ENCODE measurements at places on chromosomes 5 and 9. TPM values are rescaled to one million over a fixed set of nuclear protein-coding genes. Genes with fewer than 3 reads are reported as not detected.
A peak's percentile ranks its signal among the peaks of the same experiment; 100 is the strongest.

Gene EGFL7
- total RNA-seq, result 62.2 TPM

Gene ARHGEF39
- 6.4 TPM for total RNA-seq

Gene IGFBPL1
- 6.3 TPM for total RNA-seq

Gene GGTA1
- 8.4 TPM for total RNA-seq

Gene JAKMIP2
- 1.8 TPM for total RNA-seq

Gene ANKRD34B
- total RNA-seq, result not detected

Gene NR2F1
- total RNA-seq, result 162 TPM

Gene NINJ1
- 75.6 TPM for total RNA-seq

Gene AGTPBP1
- 12.2 TPM for total RNA-seq

Gene FCHO2
- 43.2 TPM for total RNA-seq

Gene FBLL1
- total RNA-seq, result 0.23 TPM

Gene OBP2B
- not detected for total RNA-seq

DNA sequence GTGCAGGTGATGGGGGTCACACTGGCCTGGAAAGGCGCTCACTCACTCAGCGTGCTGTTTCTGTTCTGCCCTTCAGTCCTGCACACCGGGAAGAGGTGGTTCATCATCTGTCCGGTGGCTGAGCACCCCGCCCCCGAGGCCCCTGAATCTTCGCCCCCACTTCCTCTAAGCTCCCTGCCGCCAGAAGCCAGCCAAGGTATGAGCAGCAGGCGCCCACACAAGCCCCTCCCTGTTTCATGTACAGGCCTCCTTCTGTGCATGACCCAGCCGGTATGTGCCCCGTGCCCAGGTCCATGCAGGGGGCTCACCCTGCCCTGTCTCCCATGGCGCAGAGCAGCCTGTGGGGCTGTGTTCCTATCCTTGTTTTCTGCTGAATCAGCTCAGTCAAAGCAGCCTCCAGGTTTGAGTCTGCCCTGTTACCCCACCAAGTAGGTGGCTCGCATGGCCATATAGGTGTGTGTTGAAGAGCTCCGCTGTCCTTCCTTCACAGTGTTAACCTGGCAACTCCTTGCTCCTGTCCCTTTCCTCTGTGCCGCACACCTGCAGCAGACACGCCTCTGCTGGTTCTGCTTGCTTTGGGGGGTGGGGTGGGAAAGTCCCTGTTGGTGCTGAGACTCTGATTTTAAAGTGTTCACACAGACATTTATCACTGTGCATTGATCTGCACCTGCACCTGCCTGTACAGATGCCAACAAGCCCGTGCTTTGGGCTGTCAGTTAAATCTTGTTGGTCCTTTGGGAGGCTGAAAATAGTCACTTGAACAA is 84.8 kb downstream of the WNK2 start:
- DNase-seq, result peak; percentile 28

DNA sequence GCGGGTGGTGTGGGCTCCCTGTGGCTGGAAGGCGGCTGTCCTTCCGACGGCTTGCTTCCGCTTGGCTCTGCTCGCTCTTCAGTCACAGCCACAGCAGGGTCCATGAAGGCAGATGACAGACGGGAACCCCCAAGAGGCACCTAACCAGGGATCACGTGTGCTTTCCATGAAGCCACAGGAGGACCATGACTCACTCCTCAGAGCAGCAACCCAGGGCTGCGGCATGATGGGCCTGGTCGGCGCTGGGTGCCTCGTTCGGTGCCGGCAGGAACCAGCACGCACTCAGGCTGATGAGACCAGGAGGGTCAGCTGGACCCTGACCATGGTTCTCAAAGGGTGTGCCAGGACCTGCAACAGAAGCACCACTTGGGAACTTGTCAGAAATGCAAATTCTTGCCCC is 32.8 kb upstream of the MED10 start:
- no peak for DNase-seq

DNA sequence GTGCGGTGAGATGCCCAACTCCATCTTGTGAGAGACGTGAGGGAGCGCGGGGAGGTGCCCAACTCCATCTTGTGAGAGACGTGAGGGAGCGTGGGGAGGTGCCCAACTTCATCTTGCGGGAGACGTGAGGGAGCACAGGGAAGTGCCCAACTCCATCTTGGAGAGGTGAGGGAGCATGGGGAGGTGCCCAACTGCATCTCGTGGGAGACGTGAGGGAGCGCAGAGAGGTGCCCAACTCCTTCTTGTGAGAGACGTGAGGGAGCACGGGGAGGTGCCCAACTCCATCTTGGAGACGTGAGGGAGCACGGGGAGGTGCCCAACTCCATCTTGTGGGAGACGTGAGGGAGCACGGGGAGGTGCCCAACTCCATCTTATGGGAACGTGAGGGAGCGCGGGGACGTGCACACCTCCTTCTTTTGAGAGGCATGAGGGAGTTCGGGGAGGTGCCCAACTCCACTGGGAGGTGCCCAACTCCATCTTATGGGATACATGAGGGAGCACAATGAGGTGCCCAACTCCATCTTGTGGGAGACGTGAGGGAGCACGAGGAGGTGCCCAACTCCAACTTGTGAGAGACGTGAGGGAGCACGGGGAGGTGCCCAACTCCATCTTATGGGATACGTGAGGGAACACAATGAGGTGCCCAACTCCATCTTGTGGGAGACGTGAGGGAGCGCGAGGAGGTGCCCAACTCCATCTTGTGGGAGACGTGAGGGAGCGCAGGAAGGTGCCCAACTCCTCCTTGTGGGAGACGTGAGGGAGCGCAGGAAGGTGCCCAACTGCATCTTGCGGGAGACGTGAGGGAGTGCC is 235.4 kb downstream of the CACNA1B start:
- no peak for DNase-seq

GRCh38 chr9:34563262-34563661 is 26.3 kb downstream of the CNTFR start:
- no peak for DNase-seq

DNA sequence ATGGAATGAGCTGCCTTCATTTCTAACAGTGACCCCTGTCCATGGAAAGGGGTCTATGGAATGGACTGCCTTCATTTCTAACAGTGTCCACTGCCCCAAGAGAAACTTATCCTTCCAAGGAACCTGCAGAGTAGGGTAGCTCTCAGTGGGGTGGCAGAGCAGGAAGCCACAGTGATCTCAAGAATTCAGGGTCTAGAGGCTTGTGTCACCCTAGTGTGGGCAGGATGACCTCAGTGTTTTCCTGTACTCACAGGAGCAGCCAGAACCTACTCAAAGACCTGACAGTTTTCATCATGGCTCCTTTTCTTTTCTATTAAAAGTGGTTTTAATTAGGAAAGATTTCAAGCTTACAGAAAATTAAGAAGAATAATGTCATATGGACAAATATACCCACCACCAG is 27.5 kb downstream of the SEC61B start:
- no peak for DNase-seq

DNA sequence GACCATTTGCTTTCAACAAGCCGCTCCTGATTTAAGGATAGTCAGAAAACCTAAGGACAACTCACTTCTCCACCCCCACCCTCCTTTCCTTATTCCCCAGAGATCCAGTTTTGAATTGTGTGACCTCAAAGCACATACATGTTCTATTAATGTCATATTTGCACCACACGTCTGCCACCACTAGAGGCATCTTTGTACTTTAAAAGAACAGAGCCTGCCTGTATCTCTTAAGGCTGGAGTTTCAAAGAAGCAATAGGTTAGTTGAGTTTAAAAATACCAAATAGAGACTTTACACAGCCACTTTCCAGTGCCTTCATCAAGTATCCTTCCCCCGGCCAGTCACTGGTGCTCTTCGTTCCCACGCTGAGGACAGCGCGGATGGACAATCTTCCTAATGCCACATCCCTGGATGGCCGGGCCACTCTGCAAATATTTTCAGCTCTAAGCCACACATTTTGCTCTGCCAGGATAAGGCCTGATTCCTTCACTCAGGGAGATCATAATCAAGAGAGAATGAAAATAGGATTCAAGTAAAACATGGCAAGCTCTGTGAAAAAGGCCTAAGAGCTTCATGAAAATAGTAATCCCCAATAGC is 146.3 kb downstream of the SNCAIP start:
- DNase-seq, result no peak

GRCh38 chr5:12704955-12705354 is 800.7 kb upstream of the CTNND2 start:
- DNase-seq, result no peak

GRCh38 chr9:111516061-111516465 is 8.9 kb upstream of the ZNF483 start:
- DNase-seq, result no peak

GRCh38 chr5:133779828-133780475 is 167.6 kb upstream of the FSTL4 start:
- no peak for DNase-seq

GRCh38 chr9:135087899-135088347 is 455 bp downstream of the OLFM1 start:
- no peak for DNase-seq

GRCh38 chr5:150358261-150359095 is 981 bp downstream of the TCOF1 start:
- DNase-seq, result no peak

- no peak for DNase-seq
Observed at GRCh38 chr9:136847088-136847825, 2.0 kb upstream of the PHPT1 start.

- DNase-seq, result no peak
Observed at GRCh38 chr5:104171958-104172690, 609.5 kb upstream of the NUDT12 start.

- no peak for DNase-seq
Observed at GRCh38 chr5:32308946-32309345, 3.8 kb downstream of the MTMR12 start.

DNA sequence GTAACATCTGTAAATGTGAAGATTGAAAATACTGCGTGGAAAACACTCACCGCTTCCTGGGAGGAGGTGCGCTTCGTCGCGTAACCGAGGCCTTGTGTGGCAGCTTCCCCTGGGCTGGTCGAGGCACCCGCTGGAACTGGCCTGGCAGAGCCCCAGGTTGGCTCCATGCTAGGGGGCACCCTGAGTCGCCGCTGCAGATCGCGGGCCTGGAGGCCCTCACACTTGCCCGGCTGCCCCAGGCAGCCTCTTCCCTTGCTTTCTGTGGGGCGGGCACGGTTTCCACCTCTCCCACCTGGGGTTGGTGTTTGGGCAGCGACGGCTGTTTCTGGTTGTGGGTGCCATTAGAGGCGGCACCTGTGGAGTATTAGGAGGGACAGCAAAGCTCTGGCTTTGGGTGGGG is 852 bp downstream of the ZNF354C start:
- no peak for DNase-seq

- no peak for DNase-seq
Observed at GRCh38 chr5:110851357-110851756, 112.5 kb downstream of the SLC25A46 start.

- DNase-seq, result no peak
Observed at GRCh38 chr5:89908876-89909275, 500.7 kb downstream of the CETN3 start.

DNA sequence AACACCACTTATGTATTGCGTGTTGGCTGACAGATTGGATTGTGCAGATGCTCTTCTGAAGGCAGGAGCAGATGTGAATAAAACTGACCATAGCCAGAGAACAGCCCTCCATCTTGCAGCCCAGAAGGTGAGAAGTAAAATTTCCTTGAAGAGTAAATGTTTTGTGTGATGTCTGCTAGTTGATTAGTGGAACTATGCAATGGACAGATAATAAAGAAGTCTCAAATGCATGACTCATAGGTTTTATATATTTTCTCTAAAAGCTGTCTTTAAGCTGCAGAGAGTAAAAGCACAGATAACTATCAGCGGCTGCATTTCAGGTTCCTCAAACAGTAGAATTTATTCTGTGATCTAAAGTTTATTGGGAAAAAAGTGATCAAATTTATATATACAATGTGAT is 27.4 kb downstream of the INVS start:
- no peak for DNase-seq

- DNase-seq, result no peak
Observed at GRCh38 chr5:140223567-140223966, 48.6 kb downstream of the CYSTM1 start.

- no peak for DNase-seq
Observed at GRCh38 chr5:116750631-116751580, 176.3 kb upstream of the SEMA6A start.

- DNase-seq, result no peak
Observed at GRCh38 chr5:35887321-35888100, 30.8 kb downstream of the IL7R start.

DNA sequence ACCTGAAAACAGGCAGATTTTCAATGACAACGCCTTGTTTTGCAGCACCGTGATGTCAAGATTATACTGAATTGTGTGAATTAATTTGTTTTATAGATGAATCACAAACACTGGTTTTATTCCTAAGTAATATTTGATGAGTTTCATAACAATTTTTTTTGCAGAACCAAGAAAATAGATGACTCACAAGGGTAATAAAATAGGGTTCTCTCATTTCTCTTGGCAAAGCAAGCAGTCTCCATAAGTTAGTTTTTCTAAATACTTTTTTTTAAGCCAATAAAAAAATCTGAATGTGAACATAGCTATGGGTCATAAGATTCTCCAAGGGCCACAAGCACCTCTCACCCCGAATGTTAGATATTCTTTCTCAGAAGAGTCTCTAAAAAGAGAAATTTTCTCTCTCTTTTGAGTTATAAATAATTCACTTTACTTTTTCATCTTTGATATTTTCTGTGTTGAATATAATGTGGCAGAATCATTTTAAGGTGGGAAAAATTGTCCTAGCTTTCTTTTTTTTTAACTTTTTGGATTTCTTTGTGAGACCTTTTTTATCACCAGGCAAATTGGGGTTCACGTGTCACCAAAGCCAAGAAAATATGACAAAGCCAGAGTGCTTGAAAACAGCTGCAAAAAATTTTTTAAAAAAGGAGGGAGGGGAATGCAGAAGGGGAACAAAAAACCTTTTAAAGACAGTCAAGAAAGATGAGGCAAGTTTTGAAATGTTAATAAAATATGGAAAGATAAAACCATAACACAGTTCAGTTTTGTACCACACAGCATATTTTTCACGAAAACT is 174.6 kb upstream of the DAPK1 start:
- DNase-seq, result no peak

DNA sequence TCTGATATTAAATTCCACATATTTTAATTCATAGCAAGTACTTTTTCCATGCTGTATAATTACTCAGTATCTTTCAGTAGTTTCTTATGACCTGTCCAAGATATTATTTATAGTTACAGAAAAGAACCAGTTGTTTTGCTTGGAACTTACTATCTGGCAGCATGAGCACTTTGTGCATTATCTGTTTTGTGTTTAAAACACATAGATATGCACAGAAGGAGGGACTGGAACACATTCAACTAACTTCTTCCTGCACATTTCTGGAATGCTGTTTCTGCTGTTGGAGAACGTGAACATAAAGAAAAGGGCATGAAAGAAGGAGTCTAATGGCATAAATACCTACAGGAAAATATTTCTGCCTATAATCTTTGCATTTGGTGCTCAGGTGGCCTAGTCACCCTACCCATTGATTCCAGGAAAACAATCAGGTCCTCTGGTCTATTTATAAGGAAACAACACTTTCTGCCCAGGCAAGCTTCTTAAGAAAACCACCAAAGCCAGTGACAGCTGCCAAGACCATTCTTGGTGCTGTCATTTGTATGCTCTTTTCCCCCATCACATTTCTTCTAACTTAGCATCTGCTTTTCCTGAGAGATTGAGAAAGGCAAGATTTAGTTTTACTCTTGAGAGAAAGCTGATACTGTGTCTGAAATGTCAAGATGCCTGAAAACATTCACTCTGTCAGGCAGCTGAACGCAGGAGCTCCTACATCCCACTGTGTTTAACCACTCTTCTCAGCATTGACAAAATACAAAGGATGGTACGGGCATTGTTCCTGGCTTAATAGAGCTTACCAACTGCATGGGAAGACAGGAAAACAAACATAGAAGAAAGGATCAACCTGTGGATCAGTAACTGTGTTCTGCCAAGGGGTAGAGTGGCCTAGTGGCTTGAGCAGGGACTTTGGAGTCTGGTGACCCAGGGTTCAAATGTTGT is 40.3 kb downstream of the RAB3C start:
- DNase-seq, result no peak

Measured in mucosa of gallbladder (tissue), 1 donor.